ENCODE measurements at places on chromosomes 2 and 18.
A peak's percentile ranks its signal among the peaks of the same experiment; 100 is the strongest.

DNA sequence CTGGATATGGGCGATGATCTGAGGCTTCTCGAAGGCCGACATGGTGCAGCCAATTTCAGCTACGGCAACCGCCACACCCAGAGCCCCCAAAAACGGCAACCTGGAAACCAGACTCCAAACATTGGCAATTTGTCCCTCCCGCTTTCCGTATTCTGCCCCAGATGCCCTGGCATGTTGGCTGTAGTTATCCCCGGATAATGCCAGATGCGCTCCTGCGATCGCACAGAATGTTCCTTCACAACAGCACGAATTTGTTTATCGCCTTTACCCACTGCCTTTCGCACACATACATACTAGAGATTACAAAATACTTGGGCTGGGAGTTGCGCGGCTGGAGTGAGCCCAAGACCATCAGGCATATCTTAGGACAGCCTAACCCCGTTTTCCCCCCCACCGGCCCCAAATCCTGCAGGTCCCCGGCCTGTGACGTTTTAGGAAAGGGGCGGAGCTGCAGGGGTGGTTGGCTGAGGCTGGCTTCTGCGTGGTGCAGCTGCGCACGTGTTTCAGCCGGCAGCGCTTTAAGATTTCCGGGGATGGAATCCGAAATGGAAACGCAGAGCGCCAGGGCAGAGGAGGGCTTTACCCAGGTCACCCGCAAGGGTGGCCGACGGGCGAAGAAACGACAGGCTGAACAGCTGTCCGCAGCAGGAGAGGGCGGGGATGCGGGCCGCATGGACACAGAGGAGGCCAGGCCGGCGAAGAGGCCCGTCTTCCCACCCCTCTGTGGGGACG lies at the start of gene PNO1:
PNO1 (plus strand) TSS at position 487 of the 732 bp plus-strand sequence; CDS start at position 534, 47 bp downstream.
- peak; percentile 97 for DNase-seq

DNA sequence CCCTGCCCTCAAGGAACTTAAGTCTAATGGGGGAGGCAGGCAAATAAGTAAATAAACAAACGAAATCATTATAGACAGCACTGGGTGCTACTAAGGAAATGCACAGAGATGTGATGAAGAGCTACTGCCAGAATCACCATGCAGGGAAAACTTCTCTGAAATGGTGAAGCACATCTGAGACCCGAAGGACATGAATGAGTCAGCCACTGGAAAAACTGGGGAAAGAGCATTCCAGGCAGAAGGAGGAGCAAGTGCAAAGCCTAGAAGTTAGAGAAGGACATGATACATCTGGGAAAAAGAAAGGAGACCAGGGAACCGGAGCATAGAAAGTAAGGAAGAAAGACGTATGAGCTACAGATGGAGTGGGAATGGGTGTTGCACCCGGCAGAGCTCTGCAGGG lies 56.8 kb downstream of the TGFA start:
- DNase-seq, result no peak

DNA sequence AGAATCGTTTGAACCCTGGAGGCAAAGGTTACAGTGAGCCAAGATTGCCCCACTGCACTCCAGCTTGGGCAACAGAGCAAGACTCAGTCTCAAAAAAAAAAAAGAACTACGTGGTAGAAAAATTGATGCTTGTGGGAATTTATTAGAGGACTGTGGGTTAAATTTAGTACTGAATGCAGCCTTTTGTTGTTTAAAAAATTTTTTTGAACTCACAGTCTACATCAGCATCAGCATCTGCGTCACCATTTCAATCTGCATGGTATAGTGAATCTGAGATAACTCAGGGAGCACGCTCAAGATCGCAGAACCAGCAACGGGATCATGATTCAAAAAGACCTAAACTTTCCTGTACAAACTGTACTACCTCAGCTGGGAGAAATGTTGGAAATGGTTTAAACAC lies 30.5 kb downstream of the MARCHF7 start:
- DNase-seq, result no peak

DNA sequence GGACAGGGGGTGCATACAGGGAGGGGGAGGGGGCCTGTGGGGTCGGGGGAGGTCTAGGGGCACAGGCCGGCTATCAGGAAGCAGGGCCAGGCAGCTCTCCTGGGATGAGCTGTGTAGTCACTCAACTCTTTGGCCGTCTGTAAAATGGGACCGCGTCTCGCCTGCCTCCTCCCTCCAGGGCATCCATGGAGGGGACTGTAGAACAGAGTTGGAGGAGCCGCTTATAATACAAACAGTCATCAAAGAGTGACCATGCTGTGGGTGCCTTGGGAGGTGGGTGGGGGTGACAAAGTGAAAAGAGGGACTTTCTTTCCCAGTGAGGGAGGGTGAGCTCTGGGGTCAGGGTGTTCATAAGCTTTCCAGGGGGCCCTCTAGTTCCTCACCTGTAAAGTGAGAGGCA lies 169.6 kb upstream of the HAAO start:
- no peak for DNase-seq

- DNase-seq, result no peak
Observed at GRCh38 chr2:20812779-20813178, 10.1 kb downstream of the LDAH start.

DNA sequence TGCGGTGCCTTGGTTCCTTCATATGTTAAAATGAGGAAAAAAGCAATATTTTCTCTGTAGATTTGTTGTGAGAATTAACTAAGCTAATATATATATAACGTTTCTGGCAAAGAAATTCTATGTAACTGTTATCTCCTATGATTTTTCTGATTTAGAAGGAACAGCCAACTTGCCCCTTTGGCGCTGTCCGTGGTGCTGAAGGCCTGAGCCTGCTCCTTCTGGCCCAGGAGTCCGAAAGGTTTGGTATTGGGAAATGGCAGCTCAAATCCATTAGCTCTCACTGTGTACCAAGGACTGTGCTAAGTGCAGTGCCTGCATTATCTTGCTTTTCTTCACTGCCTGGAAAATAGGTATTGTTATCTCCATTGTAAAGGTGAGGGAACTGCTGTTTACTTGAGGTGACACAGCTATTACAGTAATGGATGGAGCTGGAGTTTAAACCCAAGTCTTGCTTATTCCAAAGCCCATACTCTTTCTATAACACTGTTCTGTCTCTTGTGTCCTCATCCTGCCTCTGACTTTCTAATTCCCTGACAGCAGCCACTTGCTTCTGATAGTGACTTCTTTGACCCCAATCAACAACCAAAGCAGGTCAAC lies 52.2 kb downstream of the C1QL2 start:
- peak; percentile 35 for DNase-seq
